ENCODE measurements at places on chromosomes 2 and 18.
A peak's percentile ranks its signal among the peaks of the same experiment; 100 is the strongest.

GRCh38 chr2:177633910-177634294, 241.3 kb downstream of the AGPS start:
- no peak for DNase-seq

GRCh38 chr2:207251573-207252192, 85.9 kb upstream of the KLF7 start:
- DNase-seq, result no peak

- DNase-seq, result no peak
These were observed 389.8 kb downstream of the FIGN start for GRCh38 chr2:163345795-163346573.

- peak; percentile 35 for DNase-seq
These were observed 386.5 kb downstream of the DLGAP1 start for GRCh38 chr18:4068552-4069158.

GRCh38 chr2:128438586-128438985, 119.9 kb upstream of the HS6ST1 start:
- DNase-seq, result peak; percentile 11

- no peak for DNase-seq
These were observed 448.9 kb upstream of the ETAA1 start for GRCh38 chr2:66948234-66948633.

- no peak for DNase-seq
These were observed 55.2 kb upstream of the MGAT4A start for GRCh38 chr2:98786179-98786578.

GRCh38 chr2:43375746-43376522, 149.5 kb upstream of the ZFP36L2 start:
- DNase-seq, result no peak

DNA sequence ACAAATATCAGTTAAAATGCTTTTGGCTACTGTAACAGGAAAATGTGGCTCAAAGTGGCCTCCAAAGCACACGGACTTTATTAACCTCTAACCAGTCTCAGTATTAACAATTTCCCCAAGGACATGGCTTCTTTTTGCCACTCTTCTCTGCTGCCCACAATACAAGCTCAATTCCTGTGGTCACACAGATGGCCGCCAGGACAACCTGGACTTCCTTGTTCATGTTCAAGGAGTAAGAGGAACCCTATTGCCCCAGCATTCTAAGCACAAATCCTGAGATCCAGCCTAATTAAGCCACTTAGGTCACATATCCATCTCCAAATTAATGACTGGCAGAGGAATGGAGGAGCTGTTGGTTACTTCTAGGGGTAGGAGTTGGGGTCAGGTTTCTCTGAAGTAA, 38.2 kb downstream of the AOX1 start:
- DNase-seq, result no peak

DNA sequence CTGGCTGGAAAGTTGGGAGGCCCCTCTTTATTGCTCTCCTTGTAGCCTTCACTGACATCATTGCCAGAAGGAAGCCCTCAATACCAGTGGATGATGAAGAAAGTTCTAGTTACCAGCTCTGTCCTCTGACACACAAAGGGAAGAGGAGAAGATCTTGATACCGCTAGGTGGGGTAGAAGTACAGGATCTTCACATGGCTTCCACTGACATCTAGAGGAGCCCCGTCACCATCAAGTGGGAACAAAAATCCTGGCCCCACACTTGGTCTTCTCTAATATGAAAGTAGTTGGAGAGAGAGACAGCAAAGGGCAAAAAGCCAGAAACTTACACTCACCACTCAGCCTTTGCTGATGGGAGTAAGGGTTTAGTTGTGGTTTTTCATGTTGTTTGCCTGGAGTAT, 12.4 kb downstream of the XIRP2 start:
- DNase-seq, result peak; percentile 20

DNA sequence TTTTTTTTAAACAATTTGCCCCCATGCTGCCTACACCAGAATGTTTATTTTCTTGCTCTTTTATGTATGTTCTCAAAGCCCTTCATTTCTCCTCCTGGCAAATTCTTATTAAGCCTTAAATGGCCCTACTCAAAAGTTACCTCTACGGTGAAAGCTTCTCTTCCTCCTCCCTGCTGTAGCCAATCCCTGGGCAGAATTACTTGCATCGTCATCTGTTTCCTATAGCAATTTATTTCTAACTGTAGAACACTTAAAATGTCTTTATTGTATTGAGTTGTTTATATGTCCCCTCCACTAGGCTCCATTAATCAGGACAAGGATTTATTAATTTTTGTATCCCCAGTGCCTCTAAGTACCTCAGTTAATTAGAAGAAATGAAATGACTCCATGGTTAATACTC, 2.5 kb upstream of the RAD51AP2 start:
- DNase-seq, result no peak

DNA sequence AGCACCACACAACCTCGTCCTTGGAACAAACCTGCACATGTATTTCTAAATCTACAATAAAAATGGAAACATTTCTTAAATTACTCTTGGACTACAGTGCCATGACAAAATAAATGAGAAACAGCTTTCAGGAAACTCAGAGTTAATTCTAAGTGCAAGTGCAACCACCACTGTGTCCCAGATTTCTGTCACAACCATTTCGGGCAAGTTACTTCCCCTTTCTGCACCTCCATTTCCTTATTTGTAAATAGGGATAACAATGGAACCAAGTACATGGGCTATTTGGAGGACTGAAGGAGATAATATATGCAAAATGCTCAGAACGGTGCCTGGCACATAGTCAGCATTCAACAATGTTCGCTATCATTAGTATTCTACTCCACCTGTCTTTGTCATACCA, 93.2 kb downstream of the CACNB4 start:
- DNase-seq, result no peak

DNA sequence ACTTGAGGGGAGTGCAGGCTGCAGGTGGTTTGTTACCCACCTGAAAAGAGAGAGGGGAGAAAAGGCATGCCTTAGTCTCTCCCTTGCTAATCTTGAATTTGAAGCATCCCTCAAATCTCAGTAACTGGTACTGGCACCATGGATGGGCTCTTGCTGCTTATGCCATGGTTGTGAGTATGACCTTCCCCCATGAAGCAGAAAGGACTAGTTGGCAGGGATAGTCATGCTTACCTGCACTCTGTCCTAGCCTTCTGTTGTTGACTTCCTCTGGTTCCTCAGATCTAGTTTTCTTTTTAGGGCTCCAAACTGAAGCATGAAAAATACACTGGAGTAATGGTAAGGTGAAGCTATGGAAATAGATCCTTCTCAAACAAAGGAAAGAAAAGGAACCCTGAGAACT, 191.2 kb downstream of the SPAG16 start:
- no peak for DNase-seq

GRCh38 chr2:48205137-48205798, 299.0 kb upstream of the FBXO11 start:
- no peak for DNase-seq

DNA sequence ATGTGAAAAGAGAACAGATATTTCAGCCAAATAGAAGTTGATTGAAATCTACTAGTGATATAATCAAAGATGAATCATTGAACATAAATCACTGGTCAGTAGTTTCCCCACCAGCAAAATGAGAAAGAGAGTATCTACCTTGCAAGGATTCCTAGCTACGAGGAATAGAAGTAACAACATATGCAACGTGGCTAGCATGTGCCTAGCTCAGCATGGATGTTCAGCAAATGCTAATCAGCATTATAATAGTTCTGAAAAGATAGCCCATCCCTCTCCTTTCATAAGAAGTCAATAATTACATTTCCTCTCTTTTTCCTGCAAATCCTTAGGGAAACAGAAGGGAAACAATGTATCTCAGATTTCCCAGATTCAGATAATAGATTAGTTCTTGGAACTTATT, 417.2 kb downstream of the SATB2 start:
- no peak for DNase-seq

DNA sequence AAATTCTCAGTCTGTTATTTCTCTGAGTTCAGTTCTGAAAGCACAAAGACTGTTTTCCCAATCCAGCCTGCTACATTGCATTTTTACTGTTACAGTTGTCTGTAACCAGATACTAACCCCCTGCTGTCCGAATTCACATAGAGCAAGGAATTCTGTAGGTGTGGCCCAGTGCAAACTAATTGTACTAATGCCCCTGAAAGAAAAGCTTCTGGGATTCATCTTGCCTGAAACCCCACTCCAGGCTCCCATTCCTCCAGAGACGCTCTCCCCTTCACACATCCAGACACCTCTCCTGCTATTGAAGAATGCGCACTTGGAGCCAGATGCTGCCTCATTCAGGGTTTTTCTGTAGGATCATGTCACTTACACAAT, 127.0 kb downstream of the TTC32 start:
- no peak for DNase-seq

GRCh38 chr2:237354892-237355291, 59.1 kb downstream of the COL6A3 start:
- DNase-seq, result no peak
